Esophagus muscularis mucosa (tissue), 4 donors: ENCODE measurements at places on chromosomes 11 and 22. TPM values are rescaled to one million over a fixed set of nuclear protein-coding genes. Genes with fewer than 3 reads are reported as not detected.
A peak's percentile ranks its signal among the peaks of the same experiment; 100 is the strongest.

The CECR2 gene
- total RNA-seq: 1.2 TPM

The MMP8 gene
- not detected for total RNA-seq

GRCh38 chr22:31143038-31143437, 2.7 kb upstream of the PLA2G3 start:
- no peak for DNase-seq
- H3K4me3 ChIP-seq: no peak overlapping the region
- H3K4me1 ChIP-seq: no peaks in the 10 kb centered on the region
- no peak overlapping the region for H3K27ac ChIP-seq
- peaks cover 23% of the 10 kb centered on the region for H3K27me3 ChIP-seq

GRCh38 chr11:39434466-39434865, 2025.0 kb downstream of the LRRC4C start:
- H3K4me3 ChIP-seq: no peak overlapping the region
- H3K36me3 ChIP-seq: no peaks in the 10 kb centered on the region
- H3K27me3 ChIP-seq: no peaks in the 10 kb centered on the region

- no peak overlapping the region for H3K4me3 ChIP-seq
- H3K27ac ChIP-seq: no peak overlapping the region
- peaks cover 20% of the 10 kb centered on the region for H3K4me1 ChIP-seq
- no peaks in the 10 kb centered on the region for H3K36me3 ChIP-seq
These were observed 5.5 kb downstream of the RFPL2 start for GRCh38 chr22:32199341-32199740.

- H3K27me3 ChIP-seq: no peaks in the 10 kb centered on the region
- no peak overlapping the region for H3K4me3 ChIP-seq
- no peaks in the 10 kb centered on the region for H3K4me1 ChIP-seq
- peak; percentile 77 for DNase-seq
- no peaks in the 10 kb centered on the region for H3K36me3 ChIP-seq
These were observed 1.5 kb downstream of the KDM4F start for GRCh38 chr11:95050595-95051202.

DNA sequence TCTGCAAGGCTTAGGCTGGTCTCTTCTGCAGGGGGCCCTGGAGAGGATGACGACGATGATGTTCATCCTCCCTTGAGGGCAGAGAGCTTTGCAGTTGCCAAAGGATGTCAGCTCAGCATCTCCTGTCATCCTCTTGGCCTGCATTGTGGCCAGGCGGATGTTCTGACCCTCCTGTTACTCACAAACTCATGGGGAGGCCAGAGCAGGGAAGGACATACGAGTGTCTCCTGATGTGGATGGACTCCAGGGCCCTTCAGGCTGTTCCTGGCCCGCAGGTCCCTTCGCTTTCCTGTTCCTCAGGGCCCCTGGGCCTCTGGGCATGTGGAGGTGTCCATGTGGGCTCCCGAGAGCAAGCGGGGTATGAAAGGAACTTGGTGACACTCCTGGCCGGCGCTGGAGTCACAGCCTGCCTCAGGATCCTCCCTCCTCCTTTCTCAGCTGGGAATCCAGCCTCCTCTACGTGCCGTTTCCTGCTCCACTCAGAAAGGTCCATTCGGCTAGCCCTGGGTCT, 8.5 kb downstream of the ADORA2A start:
- no peak overlapping the region for H3K4me3 ChIP-seq
- H3K36me3 ChIP-seq: no peaks in the 10 kb centered on the region
- no peaks in the 10 kb centered on the region for H3K27me3 ChIP-seq
- H3K4me1 ChIP-seq: peaks cover 56% of the 10 kb centered on the region
- H3K27ac ChIP-seq: peak overlapping the region; percentile 58
